Frontal cortex (tissue), 4 donors: ENCODE measurements at places on chromosomes 6 and 20.

- no peak for DNase-seq
Measured at GRCh38 chr6:20427856-20428255, 26.2 kb downstream of the E2F3 start.

GRCh38 chr6:43481591-43482236 is 4.3 kb downstream of the TJAP1 start:
- DNase-seq, result no peak

- peak; percentile 62 for DNase-seq
Measured at GRCh38 chr6:39892490-39893129, 41.7 kb downstream of the MOCS1 start.

- DNase-seq, result peak; percentile 40
Measured at GRCh38 chr20:18984238-18985200, 170.9 kb downstream of the SCP2D1 start.

DNA sequence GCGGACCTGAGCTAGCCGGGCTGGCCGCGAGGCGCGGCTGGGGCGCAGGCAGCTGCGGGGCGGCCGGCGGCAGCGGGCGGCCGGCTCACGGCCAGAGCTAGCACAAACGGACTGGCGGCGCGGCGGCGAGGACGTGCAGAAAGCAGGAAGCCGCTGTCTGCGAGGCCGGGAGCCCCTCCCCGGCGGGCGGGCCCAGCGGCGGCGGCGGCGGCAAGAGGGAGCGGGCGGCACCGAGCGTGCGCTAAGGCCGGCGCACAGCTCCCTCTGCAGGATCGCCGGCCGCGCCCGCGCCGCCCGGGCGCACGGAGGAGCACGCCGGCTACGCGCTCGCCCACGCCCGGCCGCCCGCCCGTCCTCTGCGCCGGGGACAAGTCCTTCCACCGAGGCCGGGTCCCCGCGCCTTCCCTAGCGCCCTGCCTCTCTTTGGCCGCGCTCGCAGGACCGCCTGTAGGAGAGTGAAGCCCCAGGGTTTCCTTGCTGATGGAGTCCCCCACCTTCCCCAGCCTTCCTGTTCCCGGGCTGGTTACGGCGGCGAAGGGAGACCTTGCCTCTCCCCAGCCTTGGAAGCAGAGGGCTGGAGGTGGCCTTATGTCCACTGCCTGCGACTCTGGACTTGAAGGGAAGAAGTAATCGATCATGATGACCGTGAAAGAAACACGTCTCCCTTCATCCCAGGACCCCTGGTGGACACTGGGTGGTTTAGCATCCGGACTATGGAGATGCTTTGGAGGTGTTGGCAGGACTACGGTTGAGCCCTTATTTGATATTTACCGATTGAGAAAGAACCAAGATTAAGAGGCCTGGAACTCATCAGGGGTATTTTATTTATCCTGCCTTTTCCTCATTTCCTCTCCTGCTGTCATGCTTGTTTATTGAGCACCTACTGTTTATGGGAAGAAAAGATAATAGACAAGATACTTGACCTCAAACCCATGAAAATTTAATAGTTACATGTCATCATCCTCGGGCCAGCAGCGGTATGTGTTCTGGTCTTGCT is at the start of gene PREP:
TSS of gene PREP (minus strand) at position 144 of the 997 bp plus-strand sequence. CDS start 191 bp downstream, outside the sequence.
- peak; percentile 89 for DNase-seq

DNA sequence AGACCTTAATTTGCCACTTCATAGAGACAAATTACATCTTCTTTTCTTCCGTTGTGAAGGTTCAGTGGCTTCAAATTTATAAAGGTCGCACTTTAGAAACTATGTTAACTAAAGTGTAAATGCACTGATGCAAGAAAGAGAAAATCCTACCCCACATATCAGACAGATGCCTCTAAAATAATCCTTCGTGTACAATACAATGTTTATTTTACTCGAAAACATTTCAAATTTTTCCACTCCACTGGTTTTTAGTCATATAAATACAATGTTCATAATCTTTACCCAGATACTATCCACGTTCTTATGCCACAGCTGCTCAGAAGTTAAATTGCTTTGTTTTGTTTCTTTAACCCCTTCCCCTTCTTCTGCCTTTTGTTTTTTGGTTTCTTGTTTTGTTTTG is 140.3 kb upstream of the LAMP5 start:
- DNase-seq, result no peak

GRCh38 chr6:66508433-66508832 is 801.4 kb upstream of the EYS start:
- no peak for DNase-seq

GRCh38 chr20:16205507-16205906 is 367.7 kb downstream of the KIF16B start:
- no peak for DNase-seq

DNA sequence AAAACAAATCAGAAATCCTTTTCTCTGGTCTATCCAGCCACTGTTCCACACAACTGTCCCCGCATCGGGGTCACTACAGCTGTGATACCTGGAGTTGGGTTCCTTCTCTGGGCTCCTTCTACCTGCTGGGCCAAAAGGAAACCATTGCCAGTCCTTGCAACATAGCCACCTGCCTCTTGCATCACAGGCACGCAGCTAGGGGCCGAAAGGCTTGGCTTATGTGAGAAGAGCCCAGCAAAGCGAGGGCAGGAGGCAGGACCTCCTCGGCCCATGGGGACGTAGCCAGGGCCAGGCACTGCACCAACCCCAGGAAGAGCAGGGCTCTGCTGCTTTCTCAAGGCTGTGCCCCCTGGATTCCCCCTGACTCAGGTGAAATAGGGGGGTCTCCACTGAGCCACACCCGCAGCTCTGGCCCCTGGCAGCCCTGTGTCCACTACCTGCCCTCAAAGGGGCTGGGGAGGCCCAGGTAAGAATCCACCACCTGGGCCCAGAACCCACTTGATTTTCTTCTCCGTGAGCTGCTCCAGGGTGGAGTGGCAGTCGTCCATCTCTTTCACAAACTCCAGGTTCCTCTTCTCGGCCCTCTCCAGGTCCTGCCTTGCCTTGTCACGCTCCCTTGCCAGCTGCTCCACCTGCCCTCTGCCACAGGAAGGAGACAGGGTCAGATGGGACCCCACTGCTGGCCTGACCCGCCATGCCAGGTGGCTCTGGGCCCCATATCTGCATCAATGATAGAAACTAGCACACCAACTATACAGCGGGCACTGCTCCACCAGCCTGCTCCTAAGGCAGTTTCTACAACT is 88.9 kb downstream of the GINS1 start:
- no peak for DNase-seq

- no peak for DNase-seq
Measured at GRCh38 chr20:46701556-46701955, 7.9 kb upstream of the SLC2A10 start.

GRCh38 chr20:25336561-25337422 is 53.8 kb downstream of the ABHD12 start:
- DNase-seq, result no peak

- no peak for DNase-seq
Measured at GRCh38 chr6:33597551-33598322, 17.7 kb upstream of the BAK1 start.

DNA sequence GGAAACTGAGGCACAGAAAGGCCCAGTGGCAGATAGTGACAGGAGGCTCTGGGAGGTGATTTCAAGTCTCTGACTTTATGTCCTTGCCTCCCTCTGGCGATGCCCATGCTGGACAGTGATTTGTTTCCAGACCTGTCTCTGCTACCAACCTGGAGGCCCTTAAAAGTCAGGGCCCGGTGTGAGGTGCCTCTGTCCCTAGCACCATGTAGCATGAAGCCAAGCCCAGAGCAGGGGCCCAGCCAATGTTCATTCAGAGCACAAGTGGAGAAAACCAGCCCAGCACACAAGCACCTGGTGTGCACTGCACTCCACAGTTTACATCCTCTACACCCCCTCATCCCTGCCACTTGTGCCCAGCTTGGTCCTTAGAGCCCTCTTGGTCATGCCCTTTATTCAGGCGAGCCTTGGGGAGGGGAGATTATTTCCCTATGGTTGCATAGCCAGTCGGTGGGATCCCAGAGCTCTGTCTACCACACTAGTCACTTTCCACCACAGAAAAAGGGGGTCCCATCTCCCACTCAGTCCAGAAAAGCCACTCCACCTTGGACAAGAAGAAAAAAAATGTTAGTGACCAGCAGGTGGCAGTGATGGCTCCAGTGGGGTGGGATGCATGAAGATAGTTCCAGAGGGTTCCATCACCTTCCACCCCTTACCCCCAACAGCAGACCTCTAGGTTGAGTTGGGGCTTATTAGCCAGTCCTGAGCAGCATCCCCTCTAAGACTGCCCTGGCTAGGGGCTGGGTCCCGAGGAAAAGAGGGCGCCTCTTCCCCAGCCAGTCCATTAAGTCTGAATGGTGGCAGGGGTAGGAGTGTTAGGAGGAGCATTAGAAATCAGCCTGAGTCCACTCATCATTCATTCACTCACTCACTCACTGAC is 30.9 kb downstream of the KIAA1755 start:
- no peak for DNase-seq

DNA sequence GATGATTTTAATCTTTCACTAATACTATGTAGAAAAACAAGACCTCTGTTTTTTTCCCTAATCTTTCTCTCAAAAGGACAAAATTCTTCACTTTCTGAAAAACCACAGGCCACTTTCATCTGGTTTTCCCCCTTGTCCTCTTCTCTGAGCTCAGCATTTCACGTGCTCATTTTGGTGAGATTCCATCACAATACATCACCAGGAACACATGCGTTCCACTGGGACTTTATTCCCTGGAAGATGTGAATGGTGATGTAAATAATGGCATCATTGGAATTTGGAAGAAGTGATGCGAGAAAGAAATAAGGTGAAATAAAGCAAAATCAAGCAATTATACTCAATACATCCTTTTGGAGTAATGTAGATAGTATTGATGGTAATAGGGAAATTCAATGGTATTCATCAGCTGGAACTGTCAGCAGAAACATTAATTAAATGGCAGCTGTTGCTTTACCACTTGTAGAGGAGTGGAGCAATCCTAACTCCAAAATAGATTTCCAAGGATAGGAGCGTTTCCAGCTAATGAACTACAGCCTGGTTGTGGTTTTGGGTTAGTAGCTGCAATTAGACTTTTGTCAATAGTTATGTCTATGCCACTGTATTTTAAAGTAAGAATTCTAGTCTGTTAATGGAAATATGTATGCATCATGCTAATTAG is 11.5 kb downstream of the FILIP1 start:
- no peak for DNase-seq

GRCh38 chr20:15396026-15396425 is 1058.6 kb upstream of the FLRT3 start:
- DNase-seq, result no peak

GRCh38 chr6:39430871-39431523 is 108.5 kb upstream of the KCNK16 start:
- DNase-seq, result no peak

DNA sequence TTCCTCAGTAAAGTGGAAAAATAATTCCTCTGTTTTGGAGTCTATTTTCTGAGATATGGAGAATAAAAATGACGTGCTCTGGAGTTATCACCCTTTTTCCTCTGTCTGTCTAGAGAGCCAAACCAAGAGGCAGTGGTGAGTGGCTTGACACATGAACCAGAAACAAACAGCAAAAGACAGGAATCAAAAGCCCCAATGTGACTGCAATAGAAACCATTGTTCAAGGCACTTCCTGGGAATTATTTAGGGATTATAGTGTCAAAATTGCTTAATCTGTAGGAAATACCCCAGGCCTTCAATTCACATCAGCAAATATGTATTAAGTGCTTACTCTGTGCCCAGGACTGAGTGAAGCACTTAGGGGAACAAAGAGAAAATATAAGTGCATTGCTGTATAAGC is 560.4 kb upstream of the JAG1 start:
- no peak for DNase-seq

- DNase-seq, result no peak
Measured at GRCh38 chr20:62741701-62742491, 33.3 kb downstream of the NTSR1 start.
